ENCODE measurements at places on chromosomes 2 and 18.

GRCh38 chr18:46859855-46860254 lies 57.5 kb downstream of the PIAS2 start:
- no peak for DNase-seq

- DNase-seq, result no peak
Measured at GRCh38 chr2:109448207-109448606, 165.6 kb downstream of the SEPTIN10 start.

DNA sequence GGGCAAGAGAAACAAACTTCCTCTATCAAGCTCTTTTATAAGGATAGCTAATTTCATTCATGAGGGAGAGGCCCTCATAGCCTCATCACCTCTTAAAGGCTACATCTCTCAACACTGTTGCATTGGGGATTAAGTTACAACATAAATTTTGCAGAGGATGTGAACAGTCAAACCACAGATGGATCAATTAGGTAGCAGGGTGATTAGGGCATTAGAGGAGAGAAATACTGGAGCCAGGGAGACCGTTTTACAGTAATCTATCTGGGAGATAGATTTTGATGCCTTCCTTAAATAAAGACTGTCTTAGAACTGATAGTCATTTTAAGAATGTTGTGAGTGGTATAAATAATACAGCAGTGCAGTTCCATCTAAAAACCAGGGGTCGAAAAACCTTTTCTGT lies 258.9 kb downstream of the DCC start:
- DNase-seq, result no peak

DNA sequence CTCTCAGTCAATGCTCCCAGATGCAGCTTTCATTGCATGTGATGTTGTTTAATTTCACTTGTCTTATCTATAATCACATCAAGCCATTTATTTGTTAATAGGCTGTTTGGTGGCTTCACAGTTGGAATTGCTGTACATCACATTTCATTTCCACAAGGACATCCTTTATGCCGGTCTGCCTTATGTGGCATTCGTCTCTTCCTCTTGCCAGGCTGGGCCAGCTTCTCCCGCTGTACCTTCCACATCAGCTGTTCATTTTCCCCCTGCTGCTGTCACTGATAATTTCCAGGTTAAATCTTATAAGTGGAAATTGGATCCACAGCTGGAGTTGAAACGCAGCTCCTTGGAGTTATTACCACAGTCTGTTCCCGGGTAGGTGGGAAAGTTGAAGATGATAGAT lies 110.6 kb downstream of the DPP10 start:
- DNase-seq, result no peak

DNA sequence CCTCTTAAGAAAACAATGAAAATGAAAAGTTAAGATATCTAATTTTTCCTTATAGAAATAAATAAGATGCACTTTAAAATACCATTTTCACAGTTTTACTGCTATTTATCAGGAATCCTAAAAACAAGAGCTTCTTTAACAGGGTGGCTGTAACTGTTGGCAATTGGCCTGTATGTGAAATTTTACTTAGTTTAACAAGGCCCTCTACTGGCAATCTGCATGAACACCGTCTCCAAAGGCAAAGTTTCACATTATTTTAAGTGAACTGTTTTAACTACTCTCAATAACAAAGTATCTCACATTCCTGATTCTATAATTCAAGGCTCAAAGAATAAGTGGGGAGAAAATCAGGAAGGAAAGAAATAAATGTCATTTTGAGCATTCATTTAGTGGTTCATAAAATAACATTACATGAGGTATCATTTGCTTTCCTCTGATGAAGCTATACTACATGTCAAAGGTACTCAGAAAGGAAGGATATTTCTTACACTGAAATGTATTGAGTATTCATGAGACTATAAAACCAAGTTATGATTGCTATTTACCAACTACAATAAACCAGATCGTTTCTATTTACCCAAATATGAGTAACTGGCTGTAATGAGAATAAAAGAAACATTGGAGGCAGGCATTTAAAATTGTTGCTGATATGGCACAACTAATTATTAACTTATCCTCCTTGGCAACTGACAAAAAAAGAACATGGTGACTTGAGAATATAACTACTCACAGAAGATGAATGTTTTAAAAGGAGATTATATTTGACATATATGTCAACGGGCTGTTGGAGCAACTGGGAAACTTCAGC lies 7.0 kb downstream of the NCKAP5 start:
- no peak for DNase-seq

GRCh38 chr18:25229920-25230319 lies 122.0 kb downstream of the ZNF521 start:
- DNase-seq, result no peak

GRCh38 chr2:29273685-29274611 lies 158.7 kb downstream of the CLIP4 start:
- no peak for DNase-seq

GRCh38 chr2:81767187-81767912 lies 1462.8 kb upstream of the LRRTM1 start:
- no peak for DNase-seq

- no peak for DNase-seq
Measured at GRCh38 chr18:11178951-11179549, 29.7 kb upstream of the PIEZO2 start.

DNA sequence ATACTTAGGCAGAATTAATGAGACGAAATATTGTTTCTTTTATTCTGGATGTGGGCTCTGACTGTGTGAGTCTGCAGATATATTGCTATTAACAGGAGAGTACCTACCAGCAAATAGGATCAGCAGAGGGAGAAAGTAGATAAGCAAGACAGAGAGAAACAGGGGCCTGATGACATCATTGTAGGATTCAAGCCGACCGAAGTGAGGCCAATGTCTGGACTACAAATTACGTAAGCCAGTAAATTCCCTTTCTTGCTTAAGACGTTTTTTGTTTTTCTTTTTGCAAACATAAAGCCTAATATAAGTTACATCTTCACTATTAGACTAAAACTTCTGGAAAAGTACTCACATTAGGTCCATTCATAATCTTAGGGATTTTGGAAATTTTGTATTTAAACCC lies 21.4 kb upstream of the PTPRM start:
- no peak for DNase-seq

- DNase-seq, result no peak
Measured at GRCh38 chr2:106840818-106841217, 45.1 kb downstream of the ST6GAL2 start.

DNA sequence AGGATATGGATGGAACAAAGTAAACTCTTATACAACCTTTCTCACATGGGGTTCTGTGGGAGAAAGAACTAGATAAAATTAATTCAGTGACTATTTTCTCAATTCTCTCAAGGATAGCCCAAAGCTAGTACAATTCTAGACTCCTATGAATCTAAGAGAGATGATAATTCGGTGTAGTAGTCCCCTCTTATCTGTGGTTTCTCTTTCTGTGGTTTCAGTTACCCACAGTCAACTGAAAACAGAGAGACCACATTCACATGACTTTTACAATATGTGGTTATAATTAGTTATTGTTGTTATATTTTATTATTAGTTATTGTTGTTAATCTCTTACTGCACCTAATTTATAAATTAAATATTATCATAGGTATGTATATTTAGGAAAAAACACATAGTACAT lies 53.5 kb upstream of the C2orf15 start:
- DNase-seq, result no peak

GRCh38 chr2:167264380-167264779 lies 376.1 kb downstream of the XIRP2 start:
- DNase-seq, result no peak

- no peak for DNase-seq
Measured at GRCh38 chr2:239919774-239920692, 105.1 kb downstream of the NDUFA10 start.

DNA sequence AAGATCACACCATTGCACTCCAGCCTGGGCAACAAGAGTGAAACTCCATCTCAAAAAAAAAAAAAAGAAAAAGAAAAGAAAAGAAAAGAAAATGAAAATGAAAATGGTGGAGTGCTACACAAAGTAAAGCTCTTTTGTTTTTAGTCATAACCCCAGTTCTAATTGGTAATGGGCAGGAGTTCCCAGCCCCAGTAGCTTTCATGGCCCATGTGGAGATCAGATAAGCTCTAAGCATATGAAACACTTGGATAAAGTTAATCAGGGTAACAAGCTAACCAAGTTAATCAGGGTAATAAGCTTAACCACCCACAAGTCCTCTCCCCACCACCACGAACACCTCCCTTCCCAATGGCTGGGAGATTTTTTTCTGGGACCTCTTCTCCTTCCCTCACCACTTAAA lies 240.8 kb downstream of the BCL11A start:
- DNase-seq, result no peak

DNA sequence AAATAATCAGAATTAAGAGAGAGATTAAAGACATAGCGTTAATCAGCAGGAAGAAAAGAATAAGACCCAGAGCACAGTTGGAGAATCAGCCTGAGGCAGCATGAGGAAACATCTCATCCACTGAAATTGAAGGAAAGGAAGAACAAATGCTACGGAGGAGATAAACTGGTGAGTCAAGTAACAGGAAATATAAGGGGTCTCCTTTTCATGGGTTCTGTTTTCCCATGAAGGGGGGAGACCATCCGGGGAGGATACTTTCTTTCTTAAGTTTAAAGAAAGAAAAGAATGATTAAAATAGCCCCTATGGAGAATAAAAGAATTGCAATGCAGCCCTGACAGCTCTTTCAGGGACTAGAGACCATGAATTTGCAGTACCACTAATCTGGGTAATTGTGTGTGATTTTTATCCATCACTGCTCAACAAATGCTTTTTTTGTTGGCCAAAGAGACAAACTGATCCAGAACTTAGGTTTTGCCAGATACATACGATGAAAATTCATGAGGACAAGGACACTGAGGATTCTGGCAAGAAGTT lies 17.7 kb downstream of the ROCK2 start:
- no peak for DNase-seq

- DNase-seq, result no peak
Measured at GRCh38 chr18:68984342-68984741, 186.5 kb downstream of the CCDC102B start.

Data from activated CD8-positive, alpha-beta memory T cell treated with anti-CD3 and anti-CD28 coated beads for 48 hours (primary cell).